Panc1 (cell line): ENCODE measurements at places on chromosomes 6 and 20.

- DNase-seq = peak; percentile 64
Measured at GRCh38 chr20:32789896-32790750, 27.9 kb downstream of the DNMT3B start.

DNA sequence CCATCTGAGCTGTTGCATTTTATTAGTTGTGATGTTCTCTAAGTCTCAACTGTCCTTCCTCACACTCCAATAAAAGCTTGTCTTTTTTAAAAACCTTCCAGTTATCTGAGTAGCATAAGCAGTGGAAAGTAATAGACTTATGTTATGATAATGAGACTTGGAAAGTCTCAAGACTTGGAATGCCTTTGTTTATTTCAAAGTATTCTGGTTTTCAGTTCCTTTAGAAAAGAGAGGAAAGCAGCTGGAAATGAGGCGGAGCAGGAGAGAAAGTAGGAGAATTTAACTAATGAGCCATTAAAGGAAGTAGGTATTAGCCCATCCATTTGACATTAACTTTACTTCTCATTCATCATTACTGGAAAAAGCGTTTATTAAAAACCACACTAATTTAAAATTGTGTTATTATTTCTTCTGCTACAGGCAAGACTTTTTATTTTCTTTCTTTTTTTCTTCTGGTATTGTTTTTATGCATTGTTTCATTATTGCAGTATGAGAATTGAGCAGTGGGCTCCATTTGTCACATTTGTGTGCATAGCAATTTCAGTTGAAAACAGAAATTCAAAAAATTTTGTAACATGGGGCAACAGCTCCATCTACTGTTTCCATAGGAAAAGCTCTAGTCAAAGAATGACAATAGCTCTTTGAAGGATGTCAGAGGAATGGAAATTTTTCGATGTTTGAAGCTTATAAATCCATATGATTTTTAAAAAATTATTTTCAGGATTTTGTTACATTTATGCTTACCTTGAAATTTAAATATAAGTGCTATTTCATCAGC, 194.8 kb downstream of the COL9A1 start:
- DNase-seq = peak; percentile 24

- DNase-seq = no peak
Measured at GRCh38 chr6:37265001-37265400, 7.1 kb upstream of the TMEM217 start.

GRCh38 chr6:25223490-25223991, 55.6 kb upstream of the CARMIL1 start:
- DNase-seq = peak; percentile 45

GRCh38 chr6:92289831-92290230, 1129.5 kb downstream of the EPHA7 start:
- DNase-seq = no peak

DNA sequence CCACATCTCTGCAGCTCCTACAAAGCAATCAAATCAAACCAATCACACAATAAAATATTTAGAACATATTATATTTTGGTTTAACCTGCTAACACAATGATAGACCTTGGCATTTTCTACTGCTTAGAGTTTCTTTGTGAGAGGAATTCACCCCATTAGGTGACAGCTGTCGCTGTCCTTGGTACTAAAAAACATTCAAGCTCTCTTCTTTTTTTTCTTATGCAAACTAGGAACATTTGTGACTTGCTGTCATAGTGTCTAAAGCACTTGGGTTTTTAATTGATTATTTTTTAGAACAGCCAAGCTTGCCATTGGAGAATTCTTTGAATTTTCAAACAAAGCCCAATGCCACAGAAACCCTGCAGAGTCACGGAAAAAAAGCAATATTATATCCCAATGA, 46.4 kb downstream of the CNR1 start:
- DNase-seq = no peak

DNA sequence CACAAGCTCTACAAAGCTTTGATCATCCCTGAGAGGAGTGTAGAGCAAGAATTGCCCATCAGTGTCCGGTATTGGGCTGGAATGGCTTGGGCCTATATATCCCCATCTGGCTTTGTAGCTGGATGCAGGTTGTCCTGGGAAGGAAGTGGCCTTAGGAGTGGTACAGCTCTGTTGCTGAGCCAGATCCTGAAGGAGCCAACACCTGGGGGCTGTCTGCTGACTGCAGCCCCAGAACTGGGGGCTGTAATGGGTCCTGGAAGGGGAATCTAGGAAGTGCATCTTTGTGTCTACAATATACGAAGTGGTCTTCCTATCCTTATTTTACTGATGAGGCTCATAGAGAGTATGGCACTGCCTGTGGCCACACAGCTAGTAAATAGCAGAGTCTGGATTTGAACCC, 145.9 kb downstream of the CDC5L start:
- DNase-seq = no peak

DNA sequence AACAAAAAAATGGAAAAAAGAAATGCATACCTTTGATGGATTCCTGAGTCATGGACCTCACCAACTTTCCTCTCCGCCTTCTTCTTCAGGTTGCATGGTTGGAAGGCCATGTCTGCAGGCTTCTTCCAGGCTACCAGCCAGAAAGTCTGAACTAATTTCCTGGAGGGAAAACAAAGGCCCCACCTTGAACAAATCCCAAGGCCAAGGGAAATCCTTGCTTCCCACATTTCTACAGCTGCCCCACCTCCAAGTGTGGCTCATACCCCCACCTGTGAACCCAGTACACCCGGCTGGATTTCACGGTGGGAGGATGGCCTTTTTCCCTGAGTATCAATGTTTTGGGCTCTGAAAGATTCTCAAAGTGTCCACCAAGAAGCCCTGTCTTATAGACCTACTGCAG, 22.4 kb downstream of the IL17A start:
- no peak for DNase-seq

DNA sequence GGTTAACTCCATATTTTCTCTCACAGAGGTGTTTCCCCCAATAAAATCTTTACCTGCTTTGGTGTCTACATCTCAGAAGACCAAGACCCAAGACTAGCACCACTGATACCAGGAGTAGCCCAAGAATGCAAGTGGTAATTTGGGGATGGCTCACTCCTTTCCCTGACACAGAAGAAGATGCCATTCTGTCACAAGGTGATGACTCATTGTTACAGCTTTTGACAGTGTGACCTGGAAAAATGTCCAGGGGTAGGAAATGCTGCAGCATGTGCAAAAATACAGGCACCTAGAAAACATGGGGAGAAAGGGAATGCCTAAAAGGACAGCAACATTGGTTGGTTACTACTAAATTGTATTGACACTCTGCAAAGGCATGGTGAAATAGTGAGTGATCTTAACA, 254.0 kb upstream of the GJE1 start:
- peak; percentile 4 for DNase-seq

GRCh38 chr20:50725724-50726005, 5.7 kb upstream of the PARD6B start:
- DNase-seq = no peak

DNA sequence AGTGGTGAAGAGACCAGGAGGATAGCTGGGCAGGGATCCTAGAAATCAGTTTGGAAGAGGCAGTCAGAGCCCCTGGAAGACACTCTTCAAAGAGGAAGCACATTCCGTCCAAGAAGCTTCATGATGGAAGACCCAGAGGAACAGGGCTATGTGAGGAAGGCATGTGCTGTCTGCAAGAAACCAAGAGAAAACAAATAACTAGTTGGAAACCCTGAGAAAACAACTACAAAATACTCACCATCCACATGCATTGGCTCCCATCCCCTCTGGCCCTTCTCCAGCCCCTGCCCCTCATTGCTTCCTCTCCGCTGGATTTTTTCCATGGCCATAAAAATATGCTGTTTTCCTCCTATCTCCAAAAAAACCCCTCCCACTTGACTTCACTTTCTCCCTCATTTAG, 40.9 kb upstream of the SMOC2 start:
- no peak for DNase-seq

GRCh38 chr20:37567331-37567665, 39.6 kb upstream of the BLCAP start:
- no peak for DNase-seq

DNA sequence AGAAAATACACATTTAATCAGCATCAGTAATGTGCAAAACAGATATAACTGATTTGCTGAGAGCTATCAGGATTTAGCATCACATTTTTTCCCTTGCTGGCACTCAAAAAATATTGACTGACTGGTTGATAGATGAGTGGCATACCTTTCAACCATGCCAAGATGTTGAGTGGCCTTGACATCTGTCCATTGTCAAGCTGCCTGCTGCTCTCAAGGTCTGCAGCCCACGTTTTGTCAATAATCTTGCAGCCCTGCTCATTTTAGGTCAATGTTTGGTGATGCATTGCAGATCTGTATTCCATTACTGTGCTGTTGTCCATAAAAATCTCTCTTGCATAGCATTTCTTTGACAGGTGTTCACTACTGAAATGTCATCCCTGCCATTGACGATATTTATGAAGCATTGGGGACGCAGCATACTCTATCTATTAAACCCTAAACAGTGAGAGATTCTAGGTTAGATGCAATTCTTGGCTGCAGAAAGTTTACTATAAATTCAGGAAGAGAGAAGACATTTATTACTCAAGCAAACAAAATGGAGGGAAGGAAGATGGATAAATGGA, 111.6 kb downstream of the BFSP1 start:
- no peak for DNase-seq

- no peak for DNase-seq
Measured at GRCh38 chr6:113833537-113833936, 23.6 kb upstream of the MARCKS start.

- DNase-seq = no peak
Measured at GRCh38 chr20:11195169-11195568, 521.4 kb upstream of the JAG1 start.

DNA sequence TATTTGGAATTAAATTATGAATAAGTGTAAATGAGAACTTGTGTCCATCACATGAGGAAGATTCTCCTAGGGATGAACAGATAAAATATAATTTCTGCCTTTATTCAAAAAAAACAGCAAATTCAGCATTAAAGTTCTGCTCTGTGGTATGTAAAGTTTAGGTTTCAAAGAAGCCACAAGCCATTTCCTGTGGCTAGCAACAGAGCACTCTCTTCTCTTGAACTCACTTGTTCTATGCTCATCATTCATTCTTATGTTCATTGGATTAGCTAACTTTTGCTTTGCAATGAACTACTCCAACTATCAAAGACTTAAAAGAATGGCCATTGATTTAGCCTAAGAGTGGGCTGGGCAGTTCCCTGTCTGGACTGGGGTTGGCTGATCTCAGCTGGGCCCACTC, 20.8 kb upstream of the SNRPB2 start:
- no peak for DNase-seq

DNA sequence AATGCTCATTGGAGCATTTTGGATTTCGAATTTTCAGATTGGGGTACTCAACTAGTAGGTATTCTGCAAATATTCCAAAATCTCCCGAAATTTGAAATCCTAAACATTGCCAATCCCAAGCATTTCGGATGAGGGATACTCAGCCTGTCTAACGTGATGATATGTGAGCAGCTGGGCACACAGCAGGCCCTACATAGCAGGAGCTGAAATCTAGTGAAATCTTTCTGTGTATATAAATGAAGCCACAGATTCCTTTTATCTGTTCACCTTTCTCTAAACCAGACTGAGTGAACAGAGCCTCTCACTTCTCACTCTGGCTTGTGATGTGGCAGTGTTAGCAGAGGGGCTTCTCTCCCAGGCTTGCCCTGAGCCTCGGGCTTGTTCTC, 17.8 kb downstream of the STX16 start:
- no peak for DNase-seq

DNA sequence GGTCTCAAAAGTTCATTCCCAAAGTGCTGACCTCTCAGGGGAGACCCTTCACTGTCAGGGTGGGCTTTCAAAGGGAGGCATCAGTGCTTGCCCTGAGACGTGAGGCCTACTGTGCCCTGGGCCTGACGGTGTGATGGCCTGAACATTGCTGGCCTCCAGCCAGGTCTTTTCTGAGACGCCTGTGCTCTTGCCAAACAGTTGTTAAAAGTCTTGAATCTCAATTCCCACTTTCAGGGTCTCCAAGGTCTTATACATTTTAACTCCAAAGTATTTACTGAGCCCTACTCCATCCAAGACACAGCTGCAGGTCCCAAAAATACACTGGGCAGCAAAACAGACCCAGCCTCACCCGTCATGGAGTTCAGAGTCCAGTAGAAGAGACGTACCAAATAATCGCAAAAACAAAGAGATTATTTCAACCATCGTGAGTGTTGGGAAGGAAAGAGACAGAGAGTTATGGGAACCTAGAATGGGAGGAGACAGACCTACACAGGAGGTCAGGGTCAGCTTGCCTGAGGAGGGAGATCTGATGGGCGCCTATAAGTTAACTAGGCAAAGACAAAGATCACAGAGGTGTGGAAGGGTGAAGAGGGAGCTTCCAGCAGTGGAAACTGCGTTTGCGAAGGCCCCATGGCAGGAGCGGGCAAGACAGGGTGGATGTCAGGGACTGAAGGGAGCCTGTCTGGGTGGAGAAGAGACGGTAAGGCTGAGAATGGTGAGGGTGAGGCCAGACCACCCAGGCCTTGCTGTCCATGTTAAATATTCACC, 446.3 kb downstream of the PREX1 start:
- DNase-seq = no peak

- DNase-seq = no peak
Measured at GRCh38 chr20:38610521-38610920, 8.9 kb downstream of the ARHGAP40 start.

- DNase-seq = no peak
Measured at GRCh38 chr6:41247882-41248705, 19.9 kb downstream of the TREML4 start.

DNA sequence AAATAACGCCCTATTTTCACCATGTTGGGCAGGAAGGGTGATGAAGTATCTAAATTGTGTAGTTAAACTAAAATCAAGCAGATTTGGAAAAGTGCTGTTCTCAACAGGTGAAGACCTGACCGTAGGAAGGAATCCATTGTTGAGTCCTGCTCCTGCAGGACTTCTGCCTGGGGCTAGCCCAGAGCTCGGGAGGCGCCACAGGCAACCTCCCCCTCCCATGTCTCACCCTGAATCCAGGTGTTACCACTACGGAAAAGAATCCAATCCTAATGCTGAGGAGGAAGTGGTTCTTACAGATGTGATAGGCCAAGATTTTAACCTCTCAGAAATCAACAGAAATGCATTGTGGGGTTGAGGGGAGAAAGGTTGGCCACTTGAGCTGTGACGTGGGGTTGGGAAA, 30.2 kb downstream of the RAB22A start:
- DNase-seq = no peak

- no peak for DNase-seq
Measured at GRCh38 chr20:48742233-48742632, 85.6 kb downstream of the PREX1 start.

- DNase-seq = no peak
Measured at GRCh38 chr20:4846821-4847220, 125.1 kb downstream of the PRND start.

DNA sequence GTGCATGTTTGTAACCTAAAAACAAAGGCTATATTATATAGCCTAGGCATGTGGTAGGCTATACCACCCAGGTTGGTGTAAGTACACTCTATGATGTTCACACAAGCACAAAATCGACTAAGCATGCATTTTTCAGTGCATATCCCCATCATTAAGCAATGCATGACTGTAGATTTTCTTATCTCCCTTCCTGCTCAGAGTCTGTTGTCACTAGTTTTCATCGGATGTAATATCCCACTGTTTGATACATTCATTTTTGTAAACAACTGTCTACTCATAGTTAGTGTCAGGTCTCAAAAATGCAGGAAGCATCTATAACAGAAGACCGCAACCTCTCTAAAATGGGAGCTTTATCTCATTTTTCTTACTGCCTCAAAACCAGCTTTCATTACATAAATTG, 70.7 kb downstream of the GFRAL start:
- no peak for DNase-seq
